COR-L47 (cell line): ENCODE measurements at places on chromosomes 5 and 9.

DNA sequence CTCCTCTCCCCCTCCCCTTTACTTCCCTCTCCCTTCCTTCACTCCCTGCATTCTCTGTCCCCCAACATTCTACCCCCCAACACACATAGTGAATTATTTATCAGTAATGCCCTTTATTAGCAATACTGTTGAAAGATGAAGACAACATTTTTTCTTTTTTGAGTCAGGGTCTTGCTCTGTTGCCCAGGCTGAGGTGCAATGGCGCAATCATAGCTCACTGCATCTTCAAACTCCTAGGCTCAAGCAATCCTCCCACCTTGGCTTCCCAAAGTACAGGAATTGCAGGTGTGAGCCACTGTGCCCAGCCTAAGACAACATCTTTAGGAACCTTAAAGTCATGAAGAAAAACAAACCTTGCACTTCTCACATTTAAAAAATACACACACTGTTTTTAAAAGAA lies 130.6 kb downstream of the ZNF462 start:
- no peak for DNase-seq

GRCh38 chr5:135999406-136000139 lies 29.2 kb upstream of the TGFBI start:
- no peak for DNase-seq

DNA sequence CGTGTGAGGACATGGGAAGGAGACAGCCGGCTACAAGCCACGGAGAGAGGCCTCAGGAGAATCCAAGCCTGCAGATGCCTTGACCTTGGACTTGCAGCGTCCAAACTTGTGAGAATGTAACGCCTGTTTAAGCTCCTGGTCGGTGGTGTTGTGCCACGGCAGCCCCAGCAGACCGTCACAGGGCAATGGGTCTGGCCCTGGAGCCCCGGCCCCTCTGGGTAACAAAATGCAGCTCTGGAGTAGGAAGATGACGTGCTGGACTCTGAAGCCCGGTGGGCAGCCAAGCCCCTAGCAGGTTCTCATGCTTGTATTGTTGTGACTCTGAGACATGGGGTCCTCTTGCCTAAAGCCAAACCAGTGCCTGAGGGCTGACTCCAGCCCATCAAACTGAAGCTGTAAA lies 174.7 kb downstream of the IRX2 start:
- DNase-seq = no peak

DNA sequence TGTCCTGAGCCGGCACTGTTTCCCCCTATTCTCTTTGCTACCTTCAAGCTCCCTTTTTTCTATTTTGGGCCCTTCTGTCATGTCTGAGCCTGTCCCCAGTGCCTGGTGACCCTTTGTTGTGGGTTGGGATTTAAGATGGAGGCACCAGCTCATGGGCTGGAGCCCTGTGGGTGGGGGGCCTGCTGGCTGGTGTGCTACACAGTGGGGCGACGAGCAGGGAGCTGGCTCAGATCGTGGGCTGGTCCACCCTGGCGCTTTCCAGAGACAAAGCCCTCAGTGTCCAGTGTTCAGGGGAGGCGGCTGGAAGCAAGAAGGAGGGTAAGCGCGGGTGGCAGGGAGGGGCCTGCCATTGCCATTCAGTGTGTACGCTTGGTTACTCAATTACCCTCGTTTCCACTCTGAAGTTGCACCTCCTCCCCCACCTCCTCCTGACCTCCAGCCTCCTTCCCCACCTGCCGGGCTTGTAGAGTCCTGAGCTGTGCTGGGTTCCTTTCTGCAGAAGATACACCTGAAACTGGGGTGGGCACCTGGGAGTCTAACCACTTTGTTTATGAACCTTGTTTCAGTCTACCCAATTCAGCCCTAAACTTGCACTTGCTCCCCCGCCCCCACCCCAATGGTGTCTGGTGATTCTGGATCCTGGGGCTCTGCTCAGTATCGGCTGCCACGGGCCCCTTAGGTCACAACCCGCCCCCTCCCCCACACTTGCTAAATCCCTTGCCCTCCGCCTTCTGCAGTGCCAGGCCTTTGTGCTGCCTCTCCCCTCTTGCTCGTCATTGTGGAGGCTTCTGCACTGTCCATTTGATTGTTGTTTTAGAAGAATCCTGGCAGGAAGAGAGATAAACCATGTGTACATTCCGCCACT lies 49.9 kb downstream of the MVB12B start:
- DNase-seq = peak; percentile 34

- DNase-seq = no peak
Measured at GRCh38 chr9:98010445-98010844, 27.3 kb downstream of the ANP32B start.

GRCh38 chr9:4137234-4137633 lies 162.6 kb downstream of the GLIS3 start:
- no peak for DNase-seq

DNA sequence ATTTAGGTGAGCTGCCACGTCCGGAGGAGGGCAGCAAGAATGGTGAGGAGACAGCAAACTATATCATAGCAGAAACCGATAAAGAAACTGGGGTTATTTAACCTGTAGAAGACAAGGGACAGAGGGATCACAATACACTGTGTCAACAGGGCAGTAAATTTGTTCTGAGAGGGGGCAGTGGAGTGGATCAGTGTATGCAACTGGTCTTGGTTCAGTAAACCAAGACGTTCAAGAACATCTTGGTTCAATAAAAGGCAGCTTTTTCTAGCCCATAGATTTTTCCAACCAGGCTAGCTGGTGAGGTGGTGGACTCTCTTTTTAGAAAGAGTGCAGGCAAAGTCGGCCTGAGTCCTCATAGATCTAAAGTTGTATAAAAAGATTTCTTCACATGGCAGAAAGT lies 55.3 kb downstream of the PLAC8L1 start:
- DNase-seq = no peak

DNA sequence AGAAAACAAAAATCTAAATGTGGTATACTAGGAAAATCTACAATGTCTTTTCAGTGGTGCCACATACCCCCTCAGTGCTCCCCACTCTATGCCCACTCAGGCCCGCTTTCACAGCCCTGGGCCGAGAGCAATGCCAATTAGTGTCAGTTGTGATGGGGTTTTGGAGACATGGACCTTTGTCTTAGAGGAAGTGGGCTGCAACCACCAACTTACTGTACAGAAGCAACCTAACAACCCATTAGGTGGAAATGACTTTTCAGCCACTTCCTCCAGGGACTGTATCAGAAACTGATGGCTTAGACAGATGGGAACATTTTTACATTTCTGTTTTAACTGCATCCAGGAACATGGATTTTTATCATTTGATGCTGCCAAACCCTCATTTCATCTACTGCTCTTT lies 268.0 kb downstream of the BNC2 start:
- no peak for DNase-seq

DNA sequence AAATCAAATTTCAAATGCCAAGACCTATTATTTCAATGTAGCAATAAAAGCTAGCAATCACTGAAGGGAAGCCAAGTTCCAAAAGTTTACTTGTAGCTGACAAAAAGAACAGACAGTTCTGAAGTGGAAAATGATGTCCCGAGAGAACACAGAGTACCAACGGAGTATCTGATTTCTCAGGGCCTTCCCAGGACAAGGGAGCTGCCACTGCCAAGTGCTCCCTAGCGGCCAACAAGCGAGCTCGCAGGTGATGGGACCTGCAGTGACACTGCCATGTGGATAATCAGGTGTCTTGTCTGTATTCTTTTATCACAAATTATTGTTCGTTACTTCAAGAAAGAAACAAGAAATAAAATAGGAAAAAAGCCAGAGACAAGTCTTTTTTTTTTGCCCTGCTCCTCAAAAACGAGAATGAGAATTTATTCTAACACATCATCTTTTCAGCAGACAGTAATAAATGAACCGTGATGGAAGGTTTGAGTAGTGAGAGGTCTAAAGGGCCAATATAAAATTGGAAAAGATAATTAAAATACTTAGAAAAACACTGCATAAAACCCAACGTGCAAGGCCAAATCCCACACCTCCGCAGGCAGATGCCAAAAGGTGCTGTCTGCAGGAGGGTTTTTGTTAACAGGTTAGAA lies 159.4 kb downstream of the MYO10 start:
- DNase-seq = no peak

DNA sequence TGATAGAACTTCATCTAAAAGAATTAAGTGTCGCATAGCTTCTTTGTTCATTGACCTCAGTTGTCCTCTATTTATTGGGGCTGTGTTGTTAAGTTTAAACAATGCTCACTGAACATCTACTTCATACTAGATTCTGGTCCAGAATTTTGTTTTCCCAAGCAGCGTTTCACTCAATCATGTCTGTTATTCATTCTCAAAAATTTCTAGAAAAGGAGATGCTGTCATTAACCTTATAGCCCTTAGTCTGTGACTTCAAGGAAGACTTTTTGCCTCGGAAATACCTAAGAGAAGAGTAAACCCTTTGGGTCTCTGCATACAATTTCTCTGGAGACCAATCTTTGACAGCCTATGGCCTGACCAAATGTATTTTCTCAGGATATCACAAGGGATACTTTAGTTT lies 171.7 kb downstream of the FGF1 start:
- no peak for DNase-seq

DNA sequence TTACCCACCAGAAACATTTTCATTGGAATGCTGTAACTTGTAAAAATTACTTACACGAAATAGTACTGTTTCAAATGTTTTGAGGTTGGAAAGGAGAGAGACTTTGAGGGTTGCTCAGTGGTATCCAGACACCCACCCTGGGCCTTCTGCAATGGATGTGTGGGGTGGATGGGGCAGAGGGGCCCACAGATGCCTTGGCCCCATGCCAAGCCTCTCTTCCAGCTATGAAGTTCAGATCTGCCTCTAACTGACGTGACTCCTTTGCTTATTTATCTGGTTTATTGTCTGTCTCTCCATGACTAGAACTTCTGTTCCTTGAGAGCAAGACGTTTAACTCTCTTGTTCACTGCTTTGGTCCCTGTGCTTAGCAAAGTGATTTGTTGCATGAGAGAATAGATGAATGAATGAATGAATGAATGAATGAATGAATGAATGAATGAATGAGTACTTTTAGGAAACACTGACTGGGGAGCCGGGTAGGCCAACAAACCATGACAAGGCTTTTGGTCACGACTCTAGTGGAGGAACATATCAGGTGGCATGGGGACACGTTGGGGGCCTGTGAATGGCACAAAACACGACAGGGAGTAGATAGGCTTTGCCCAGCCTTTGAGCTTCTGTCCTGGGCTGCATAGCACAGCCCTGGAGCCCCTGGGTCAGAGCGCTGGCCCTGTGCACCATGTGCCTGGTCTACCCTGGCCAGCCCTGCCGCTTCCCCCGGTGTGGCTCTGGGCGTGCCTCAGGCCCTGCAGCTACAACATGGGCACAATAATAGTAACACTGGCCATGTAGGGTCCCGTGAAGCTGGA lies 31.8 kb downstream of the AK8 start:
- no peak for DNase-seq

DNA sequence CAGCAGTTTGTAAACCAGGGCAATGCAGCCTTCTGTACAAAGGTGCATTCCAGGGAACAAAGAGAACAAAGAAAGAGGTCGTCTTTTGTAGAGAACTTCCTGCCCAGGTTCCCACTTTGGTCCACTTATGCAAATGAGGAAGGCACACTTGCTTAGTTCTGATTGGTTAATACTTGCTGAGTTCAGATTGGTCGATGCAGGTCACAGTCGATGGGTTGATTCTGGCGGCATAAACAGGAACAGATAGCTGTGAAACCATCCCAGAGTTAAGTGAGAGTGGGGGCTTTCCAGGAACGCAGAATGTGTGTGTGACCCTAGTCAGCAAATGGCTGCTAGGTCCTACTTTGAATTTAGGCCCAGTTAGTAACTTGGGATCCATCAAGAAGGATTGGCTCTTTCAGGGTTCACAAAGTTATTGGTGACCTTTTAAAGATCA lies 1.8 kb upstream of the ADAMTS13 start:
- DNase-seq = no peak

DNA sequence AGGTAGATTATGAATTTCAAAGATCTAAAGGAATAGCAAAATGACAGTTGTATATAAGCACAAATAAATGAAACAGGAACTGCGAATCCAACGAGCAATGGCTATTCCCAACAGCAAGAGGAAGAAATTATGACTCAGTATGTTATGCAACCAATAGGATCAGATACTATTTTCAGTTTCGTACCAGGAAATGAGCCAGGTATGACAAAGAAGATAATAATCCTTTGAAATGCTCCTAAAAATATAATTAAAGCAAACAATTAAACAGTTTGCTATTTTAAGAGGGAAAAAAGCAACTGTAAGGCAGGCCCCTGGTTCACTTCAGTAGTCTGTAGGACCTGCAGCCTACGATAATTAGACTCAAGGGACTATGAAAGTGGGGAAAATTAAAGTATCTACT lies 58.9 kb downstream of the AUH start:
- DNase-seq = no peak

GRCh38 chr5:133229931-133230664 lies 178.3 kb downstream of the HSPA4 start:
- DNase-seq = no peak

- DNase-seq = no peak
Measured at GRCh38 chr5:30156156-30156555, 1037.3 kb upstream of the CDH6 start.
